ENCODE measurements at places on chromosomes 4 and X.

DNA sequence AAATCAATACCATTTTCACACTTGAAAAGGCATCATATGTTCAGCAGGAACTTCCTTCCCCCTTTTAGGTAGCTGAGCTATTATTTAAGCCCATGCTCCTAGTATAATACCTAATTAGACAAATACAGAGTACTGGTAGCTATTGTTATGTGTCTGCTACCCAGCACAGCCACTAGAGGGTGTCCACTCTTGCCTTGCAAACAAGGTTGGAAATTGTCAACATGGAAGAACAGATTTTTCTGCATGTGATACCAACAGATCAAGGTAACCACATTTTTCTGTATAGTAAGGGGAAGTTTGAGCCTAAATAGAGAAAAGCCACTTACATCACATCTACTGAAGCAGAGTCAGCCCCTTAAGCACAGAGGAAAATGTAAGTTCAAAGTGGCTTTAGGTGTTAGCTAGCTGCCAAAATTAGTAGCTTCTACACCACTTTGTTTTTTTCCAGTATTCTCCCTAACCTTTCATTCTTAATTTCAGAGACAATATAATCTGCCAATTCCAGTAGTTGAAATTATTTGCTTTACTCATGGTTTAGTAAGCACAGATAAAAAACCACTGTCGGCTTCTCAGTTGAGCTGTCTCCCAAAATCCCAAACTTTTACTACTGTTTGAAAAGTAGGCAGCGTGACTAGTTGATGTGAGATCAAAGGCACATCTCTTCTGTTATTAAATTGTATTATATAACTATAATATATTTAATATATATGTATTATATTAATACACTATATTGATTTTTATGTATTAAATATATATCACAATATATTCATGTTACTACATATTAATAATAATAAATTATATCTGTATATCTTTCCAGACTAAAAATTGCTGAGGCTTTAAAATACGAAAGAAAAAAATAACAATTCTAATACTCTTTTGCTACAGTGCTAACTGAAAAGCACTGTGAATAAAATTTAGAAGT lies 38.2 kb downstream of the EDNRA start:
- peak; percentile 49 for DNase-seq

GRCh38 chr4:78684325-78685079 lies 91.6 kb upstream of the BMP2K start:
- DNase-seq, result no peak

DNA sequence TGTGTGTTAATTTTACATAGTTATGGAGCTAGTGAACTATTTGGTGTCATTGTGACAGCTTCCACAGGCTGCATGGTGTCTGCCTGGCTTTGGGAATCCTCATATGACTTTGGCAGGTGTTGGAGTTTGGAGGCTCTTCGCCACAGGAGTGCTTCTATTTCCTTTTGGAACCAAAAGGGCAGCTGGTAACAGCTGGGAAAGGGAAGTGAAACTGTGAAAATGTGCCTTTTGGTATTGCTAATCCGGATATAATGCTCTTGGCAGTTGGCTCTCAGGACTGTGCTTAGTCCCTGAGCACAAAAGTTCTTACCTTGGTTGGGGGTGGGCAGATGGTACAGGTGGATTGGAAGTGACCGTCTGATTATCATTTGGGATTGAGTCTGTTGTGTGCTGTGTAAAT lies 18.1 kb downstream of the OFD1 start:
- peak; percentile 68 for DNase-seq

DNA sequence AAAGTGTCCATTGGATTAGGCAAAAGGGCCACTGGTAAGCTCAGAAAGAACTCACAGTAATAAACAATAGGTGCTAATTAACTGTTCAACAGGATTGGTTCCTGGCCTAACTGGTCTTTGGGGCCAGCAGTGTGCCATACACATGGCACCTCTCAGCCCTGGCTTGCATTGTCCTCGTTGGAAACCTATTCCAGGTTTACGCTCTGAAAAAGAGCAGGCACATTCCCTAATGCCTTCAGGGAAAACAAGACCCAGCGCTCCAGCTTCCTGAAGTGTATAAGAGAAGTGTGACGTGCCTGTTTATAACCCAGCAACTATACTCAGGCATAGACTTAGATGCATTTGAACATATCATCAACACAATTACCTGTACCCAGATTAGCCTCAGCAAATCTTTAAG lies 51.9 kb upstream of the RBM47 start:
- DNase-seq, result no peak

DNA sequence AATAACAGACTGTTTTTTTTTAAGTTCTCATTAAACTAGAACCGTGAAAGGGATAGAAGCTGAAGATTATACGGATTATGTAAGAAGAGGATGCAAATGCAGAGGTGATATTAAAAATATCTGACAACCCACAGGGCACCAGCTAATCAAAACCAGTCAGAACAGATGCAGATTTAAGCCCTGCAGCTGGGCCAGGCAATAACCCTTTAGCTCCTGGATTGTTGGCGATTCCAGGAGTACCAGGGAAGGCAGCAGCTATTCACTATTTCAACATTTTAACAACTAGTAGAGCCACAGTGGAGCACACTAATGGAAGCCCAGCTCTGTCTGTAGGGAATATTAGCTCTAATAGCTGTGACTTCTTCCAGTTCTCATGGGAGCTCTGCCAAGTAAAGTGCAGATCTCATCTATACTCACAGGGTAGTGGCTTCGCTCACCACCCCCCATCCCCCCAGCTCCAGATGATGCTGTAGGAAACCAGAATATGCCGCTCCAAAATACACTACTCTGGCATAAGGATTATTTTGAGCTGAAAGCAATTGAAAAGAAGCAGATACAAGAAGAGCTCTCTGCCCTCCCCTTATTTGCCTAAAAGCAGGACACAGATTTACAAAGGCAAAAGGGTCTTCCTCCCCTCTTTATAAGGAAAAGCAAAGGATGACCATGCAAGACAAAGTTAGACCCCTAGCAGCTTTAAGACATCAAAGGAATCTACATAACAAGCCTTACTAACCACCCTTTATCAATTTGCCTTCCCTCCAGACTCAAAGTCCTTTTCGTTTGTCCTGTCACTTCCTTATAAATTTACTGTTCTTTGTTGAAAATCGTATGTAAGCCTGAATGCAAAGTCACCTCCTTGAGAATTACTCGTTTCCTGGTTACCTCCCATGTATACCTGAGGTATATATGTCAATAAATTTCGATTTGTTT lies 13.7 kb downstream of the SCD5 start:
- DNase-seq, result no peak
